Stimulated activated CD4-positive, alpha-beta T cell treated with anti-CD3 and anti-CD28 coated beads, Interleukin-1b, Interleukin-23, amount 100 ng/mL, for 1 hour (primary cell): ENCODE measurements at places on chromosomes 16 and 17.

GRCh38 chr16:84836234-84836647 lies 16.5 kb downstream of the CRISPLD2 start:
- DNase-seq = no peak

DNA sequence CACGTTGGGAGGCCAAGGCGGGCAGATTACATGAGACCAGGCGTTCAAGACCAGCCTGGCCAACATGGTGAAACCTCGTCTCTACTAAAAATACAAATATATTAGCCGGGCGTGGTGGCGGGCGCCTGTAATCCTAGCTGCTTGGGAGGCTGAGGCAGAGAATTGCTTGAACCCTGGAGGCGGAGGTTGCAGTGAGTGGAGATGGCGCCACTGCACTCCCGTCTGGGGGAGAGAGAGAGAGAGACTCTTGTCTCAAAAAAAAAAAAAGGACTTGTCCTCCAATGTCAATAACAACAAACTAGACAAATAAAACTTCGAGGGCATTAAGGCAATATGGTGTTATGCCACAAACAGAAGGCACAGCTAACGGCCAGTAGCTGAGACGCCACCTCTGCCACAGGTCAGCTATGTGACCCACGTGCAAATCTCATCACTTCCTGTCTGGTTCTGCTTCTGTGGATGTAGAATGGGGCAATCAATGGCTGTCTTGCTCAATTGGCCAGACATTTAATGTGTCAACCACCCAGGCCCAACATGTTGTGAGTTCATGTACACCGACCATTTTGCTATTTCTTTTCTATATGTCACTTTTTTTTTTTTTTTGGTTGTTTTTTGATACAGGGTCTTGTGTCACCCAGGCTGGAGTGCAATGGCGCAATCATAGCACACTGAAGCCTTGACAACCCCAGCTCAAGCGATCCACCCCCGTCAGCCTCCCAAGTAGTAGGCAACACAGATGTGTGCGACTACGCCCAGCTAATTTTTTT lies 834 bp upstream of the TXNDC11 start:
- no peak for DNase-seq

GRCh38 chr17:72393553-72393952 lies 272.7 kb downstream of the SOX9 start:
- DNase-seq = no peak

GRCh38 chr16:66996324-66996982 lies 8.1 kb downstream of the CES4A start:
- DNase-seq = no peak

DNA sequence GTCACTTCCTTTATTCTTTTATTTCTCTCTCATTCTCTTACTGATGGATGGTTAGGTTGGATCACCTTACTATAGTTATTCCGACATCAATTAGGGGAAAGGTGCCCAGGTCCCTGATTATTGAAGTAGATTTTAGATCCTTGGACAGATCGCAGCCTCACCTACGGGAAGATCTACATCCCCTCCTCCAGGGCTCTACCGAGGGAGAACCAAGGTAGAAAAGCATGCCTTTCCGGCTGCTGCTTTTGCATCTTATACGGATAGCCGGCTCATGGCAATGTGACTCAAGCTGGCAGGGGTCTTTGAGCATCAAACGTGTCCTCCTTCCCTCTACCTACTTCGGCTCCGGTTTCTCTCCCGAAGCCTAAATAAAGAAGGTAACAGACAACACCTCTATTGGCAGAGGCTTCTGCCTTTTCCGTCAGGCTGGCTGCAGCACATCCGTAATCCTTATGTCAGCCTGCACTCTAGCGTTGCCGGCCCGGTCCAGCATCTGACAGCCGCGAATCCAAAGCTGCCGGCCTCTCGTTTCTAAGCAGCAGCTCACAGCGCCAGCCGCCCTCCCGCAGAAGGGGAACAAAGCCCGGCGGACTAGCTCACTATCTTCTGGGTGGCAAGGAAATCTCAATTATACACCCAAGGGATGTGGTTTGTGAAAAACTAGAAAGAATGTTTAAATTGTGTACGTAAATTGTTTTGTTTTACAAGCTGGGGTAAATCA lies 46.9 kb downstream of the IRX6 start:
- no peak for DNase-seq

GRCh38 chr16:28098959-28099945 lies 35.7 kb upstream of the GSG1L start:
- no peak for DNase-seq

- no peak for DNase-seq
These were observed 12.1 kb downstream of the METRNL start for GRCh38 chr17:83091257-83092141.

- DNase-seq = no peak
These were observed 2.6 kb downstream of the CDK5RAP3 start for GRCh38 chr17:47973541-47973940.

DNA sequence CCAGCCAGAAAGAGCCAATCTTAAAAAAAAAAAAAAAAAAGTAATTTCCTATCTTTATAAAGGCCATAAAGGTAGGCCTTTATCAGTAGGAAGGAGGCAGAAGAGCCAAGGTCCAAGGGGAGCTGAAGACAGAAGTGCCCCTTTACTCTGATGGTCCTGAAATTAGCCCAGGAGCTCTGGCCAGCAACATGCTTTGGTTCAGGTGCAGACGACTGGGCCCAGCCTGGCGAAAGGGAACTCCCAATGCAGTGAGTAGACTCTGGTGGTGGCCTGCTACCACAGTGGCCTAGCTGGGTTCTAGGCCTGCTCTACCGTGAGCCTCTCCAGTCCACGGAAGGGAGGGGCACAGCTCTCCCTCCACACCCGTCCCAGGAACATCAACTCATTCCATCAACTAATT lies 23.1 kb upstream of the MEIOB start:
- no peak for DNase-seq

DNA sequence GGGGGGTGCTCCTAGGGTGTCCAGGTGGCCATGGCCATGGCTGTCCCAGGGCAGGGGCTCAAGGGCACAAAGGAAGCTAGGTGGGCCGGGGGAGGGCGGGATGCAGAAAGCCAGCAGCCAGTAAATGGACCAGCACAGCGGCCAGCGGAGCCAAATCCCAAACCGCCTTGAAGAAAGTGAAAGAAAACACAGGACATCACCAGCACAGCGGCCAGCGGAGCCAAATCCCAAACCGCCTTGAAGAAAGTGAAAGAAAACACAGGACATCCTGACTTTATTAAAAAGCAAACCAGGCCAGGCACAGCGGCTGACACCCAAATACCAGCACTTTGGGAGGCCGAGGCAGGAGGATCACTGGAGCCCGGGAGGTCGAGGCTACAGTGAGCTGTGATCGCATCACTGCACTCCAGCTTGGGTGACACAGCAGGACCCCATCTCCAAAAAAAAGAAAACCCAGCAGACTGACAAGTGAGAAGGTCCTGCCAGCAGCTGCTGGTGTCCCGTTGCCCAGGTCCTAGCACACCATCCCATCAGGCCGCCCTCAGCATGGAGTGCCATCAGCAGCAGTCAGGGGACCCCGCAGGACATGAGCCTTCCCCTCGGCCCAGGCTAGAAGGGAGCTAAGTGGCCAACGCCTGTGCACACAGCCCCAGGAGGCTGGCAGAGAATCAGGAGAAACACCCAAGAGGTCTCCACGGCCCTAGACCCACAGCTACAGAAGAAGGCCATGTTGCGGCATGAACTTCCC lies 17.0 kb downstream of the SLC38A10 start:
- no peak for DNase-seq

- DNase-seq = no peak
These were observed 490.5 kb upstream of the CA10 start for GRCh38 chr17:52648995-52649394.

- no peak for DNase-seq
These were observed 7.6 kb upstream of the LCAT start for GRCh38 chr16:67951485-67951884.

DNA sequence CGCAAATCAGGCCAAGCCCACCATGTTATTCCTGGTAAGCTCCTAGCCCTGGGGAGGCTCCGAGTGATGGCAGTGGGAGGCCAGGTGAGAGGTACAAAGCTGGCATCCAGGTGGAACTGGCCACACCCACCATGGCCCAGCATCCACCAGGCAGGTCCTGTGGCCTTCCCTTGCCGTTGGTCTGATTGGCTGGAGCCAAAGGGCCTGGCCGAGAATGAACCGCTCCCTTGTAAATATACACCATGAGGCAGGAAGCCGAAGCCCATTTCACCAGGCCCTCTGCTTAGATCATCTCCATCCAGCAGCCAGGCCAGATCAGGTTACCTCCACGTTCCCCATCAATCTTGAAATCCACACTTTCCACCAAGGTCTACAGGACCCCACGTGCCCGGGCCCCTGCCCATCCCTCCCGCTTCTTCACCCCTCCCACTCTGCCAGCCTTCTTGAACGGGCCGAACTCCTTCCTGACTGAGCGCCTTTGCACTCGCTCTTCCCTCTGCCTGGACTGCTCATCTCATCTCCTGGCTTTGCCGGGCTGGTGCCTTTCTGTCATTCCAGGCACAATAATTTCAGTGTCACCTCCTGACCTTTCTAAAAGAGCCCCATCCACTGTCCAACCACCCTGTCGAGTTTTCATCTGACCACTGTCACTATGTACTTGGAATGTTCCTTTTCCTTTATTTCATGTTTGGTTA lies 5.8 kb downstream of the SOCS1 start:
- DNase-seq = no peak

DNA sequence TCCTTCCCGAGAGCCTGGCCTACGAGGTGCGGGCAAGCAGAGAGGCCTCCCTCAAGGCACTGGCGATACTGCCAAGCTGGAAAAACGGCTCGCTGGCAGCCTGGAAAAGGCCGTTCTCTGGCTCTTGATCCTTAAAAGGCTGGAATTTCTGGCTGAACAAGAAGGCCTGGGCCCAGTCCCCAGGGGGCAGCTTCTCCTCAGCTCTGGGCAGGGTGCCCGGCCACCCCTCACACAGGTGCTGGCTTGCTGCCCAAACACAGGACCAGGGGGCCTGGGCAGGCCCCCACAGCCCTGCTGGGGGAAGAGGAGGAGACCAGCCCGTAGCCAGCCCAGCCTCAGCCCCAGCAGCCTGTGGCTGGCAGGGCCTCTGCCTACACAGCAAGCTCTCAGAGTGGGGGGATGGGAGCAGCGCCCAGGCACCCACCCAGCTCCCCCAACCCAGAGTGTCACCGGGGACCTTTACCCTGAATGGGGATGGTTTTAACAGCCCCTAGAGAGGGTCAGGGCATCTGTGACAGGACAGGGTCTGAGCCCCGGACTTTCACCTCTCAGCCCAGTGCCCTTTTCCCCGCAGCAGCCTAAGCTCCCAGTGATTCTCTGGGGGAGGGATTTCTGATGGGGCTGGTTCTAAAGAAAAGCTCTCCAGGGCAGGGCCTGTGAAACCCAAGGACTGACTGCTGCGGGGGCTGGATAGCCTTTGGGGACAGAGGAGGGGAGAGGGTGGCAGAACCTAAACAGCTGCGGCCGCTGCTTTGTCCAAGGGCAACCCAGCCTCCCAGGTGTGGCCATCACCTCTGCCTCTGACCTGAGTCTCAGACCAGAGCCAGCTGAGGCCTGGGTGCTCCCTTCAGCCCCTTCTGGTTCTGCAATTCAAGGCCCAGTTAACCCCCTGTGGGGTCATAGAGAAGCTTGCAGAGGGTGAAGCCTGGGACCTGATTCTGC lies 38.6 kb upstream of the TOB1 start:
- no peak for DNase-seq

GRCh38 chr17:50047488-50048126 lies 8.3 kb upstream of the ITGA3 start:
- DNase-seq = no peak

DNA sequence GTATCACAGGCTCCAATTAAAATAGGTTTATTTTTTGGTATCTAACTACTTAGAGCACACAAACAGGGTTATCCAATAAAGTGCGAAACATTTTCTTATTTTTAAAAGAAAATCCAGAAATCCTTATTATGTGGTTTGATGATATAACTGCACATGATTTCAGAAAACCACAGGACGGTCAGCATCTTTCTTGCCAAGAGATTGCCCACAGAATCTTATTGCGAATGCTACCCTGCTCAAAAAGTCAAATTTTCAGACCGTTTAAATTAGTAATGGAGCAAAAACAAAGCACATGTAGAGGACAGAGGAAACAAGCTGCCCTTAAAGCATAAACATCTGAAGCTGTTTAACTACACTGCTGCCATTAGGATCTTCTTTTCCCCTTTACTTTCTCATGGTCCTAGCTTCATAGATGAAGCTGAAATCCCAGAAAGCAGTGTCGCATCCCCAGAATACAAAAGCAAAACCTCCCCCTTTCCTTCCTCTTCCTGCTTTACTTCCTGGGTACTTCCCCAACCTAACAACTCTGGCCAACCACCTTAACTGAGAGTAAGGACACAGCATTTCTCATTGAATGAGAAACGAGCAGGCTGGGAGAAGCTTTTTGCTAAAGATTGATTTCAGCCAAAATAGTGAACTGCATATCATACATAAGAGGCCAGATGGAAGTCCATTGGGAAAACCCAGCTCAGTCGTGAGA lies 43.7 kb downstream of the CMTM4 start:
- no peak for DNase-seq

- DNase-seq = no peak
These were observed 120.3 kb downstream of the AXIN2 start for GRCh38 chr17:65441053-65441605.

DNA sequence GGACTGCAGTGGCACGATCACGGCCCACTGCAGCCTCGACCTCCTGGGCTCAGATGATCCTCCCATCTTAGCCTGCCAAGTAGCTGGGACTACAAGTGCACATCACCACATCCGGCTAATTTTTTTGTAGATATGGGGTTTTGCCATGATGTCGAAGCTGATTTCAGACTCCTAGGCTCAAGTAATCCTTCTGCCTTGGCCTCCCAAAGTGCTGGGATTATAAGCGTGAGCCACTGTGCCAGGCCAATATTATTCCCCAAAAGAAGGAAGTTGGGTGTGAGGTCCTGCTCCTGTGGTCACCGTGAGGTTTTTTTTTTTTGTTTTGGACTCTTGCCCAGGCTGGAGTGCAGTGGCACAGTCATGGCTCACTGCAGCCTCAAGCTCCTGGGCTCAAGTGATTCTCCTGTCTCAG lies 1.5 kb downstream of the AMZ2 start:
- DNase-seq = no peak

DNA sequence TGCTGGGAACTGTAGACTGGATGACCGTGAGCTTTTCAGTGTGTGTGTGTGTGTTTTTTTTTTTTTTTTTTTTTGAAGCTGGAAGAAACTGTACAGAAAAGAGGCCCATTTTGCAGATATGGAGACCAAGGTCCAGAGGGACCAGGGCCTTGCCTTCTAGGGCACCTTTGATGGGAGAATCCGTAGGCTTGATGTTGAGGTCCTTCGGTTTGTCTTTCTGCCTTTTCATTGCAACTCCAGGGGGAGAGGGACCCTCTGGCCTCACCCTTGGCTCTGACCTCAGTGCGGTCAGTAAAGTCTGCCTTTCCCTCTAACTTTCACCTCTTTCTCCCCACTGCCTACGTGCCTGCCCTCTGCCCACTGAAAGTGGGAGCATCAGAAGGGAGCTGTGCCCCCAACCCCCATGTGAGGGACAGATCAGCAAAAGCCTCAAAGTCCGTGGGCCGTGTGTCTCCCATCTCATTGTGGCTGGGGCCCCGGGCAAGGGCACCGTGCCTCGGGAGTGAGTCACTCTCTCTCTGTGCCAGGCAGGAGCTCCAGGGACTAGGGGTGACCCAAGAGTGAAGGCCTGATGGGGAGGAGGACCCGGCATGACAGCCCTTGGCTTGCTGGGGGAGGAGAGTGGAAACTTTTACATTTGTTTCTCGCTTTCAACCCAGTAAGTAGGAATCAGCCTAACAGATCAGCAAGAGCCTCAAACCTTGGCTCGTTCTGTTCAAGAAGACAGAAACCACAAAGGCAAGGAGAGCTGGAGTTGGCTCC lies 123.6 kb downstream of the CMIP start:
- no peak for DNase-seq
